ENCODE measurements at places on chromosomes 1 and 21.

- peak; percentile 43 for DNase-seq
Observed at GRCh38 chr1:163170975-163171676, 31.6 kb downstream of the RGS5 start.

- no peak for DNase-seq
Observed at GRCh38 chr21:25939396-25939761, 204.6 kb downstream of the GABPA start.

- DNase-seq, result no peak
Observed at GRCh38 chr1:101407505-101408211, 170.8 kb downstream of the S1PR1 start.

DNA sequence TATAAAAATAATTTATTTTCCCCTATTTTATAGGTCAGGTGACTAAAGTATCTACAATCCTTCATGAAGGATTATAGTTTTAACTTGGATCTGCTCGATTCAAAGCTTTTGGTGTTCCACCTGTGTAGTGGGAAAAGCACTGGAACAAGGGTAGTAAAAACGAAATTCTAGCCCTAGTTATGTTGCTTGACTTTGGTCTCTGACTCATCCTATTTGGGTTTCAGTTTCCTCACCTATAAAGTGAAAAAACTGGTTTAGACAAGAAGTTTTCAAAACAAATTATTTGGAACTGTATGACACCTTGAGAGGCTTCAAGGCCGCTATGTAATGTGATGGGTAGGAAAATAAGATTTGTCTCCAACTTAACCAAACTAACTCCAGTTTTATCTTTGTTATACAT is 505.2 kb upstream of the ZRANB2 start:
- no peak for DNase-seq

- DNase-seq, result no peak
Observed at GRCh38 chr1:27672750-27673112, 739 bp upstream of the IFI6 start.

GRCh38 chr1:88731475-88732269 is 47.6 kb downstream of the PKN2 start:
- no peak for DNase-seq

DNA sequence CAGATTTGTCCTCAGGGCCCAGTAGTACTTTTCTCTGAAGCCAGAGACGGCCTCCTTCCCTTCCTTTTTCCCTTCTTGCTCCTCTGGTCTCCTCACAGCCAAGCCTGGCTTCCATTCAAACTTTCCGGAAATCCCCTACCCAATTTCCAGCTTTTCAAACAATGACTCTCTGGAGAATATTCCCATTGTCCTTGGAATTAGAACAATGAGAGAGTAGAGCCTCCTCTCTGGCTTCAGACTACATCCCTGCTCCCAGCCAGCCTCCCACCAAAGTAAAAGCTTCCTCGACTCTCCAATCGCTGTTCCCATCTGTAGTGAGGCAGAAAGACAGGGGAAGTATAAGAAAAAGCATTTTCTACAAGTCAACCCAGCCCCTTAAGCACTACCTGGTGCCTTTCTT is 77.7 kb upstream of the SOX13 start:
- no peak for DNase-seq

- no peak for DNase-seq
Observed at GRCh38 chr21:28261298-28261697, 731.4 kb downstream of the LTN1 start.

- no peak for DNase-seq
Observed at GRCh38 chr1:200041337-200042118, 14.0 kb downstream of the NR5A2 start.

DNA sequence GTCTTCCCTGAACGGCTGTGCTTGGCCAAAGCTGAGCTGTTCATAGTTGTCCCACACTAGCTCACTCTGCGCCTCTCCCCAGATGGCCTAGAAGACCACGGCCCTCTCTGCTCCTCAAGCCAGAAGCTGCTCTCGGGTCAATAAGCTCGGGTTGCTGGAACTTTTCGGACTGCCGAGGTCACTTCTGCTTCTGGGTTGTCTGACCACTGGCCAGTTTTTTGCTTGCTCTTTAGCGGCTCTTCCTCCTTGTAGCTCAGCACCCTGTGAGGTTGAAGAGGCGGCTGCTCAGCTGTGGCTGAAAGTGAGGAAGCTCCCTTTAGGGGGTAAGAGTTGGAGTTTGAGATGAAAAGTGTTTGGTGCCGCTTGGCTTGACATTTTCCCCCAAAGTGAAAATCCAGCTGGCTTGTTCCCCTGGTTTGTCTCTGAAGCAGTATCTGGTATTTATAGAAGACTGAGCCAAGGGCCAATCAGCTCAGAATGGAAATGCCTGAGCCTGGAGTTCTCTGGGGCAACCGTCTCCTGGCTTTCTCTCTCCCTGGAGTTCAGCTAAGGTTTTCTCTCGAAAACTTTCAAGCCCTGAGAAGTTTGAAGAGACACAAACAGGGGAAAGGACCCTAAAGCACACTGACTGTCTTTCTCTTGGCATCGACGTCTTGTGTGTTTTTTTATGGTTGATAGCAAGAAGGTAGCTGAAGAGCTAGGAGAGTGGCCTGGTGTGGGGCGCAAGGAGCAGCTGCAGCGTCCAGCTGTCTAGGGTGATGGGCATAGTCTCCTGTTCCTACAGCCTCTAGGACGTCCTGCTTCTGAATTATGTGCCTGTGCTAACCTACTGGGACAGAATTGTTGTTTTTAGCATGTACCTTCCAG is 72.0 kb downstream of the SYT6 start:
- DNase-seq, result no peak

DNA sequence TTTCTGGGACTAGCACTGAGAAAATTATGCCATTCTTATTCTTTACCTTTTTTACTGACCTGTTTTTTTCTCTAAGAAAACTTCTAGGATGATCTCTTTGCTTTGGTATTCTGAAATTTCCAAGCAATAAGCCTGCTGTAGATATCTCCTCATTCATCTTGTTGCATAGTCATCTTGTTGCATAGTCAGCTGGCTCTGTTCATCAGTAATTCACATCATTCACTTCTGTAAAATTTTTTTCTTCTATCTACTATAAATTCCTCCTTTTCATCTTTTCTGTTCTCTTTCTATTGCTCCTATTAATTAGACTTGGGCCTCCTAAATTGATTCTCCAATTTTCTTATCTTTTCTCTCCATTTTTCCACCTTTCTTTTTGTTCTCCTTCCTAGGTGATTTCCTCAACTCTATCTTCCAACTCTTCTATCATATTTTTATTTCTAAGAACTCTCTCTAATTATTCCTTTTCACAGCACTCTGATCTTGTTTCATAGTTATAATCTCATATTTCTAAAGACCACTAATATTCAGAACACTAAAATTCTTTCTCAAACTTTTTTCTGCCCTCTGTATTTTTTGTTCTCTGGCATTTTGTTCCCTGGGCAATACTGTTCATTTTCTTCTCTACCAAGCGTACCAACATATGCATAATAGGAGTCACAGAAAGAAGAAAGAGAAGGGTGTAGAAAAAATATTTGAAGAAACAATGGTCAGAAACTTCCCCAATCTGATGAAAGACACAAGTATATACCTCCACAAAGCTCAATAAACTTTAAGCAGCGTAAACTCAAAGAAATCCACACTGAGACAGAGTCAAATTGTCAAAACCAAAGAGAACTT is 17.7 kb downstream of the TUT4 start:
- no peak for DNase-seq

- no peak for DNase-seq
Observed at GRCh38 chr1:97414682-97415312, 506.0 kb downstream of the DPYD start.

GRCh38 chr1:201562257-201562656 is 23.3 kb downstream of the NAV1 start:
- no peak for DNase-seq

GRCh38 chr1:6861075-6861724 is 75.9 kb downstream of the CAMTA1 start:
- no peak for DNase-seq
